Psoas muscle (tissue), 8 donors: ENCODE measurements at places on chromosomes 6 and 20. TPM values are rescaled to one million over a fixed set of nuclear protein-coding genes. Genes with fewer than 3 reads are reported as not detected.

DNA sequence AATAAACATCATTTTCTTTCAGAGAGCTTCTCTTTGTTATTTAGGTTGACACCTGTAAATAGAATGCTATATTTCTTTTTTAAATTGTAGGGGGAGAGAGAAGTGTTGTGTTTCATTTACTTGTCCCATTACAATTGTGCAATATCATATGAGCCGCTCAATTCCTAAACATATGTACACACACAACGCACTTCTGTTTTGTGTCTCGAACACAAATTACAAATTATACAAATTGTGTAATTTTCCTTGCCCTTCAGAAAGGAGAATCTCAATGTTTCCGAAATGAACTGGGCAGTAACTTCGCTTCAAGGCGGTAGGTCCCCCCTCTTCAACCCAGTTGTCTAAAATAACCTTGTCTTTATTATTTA is 2.6 kb upstream of the ABT1 start:
- peaks cover 7% of the 10 kb centered on the region for H3K36me3 ChIP-seq
- no peak overlapping the region for H3K27ac ChIP-seq
- H3K4me1 ChIP-seq, result peaks cover 13% of the 10 kb centered on the region
- DNase-seq, result no peak
- no peaks in the 10 kb centered on the region for H3K27me3 ChIP-seq
- no peak overlapping the region for H3K4me3 ChIP-seq

The PPP1R14C gene
- 41.2 TPM for polyA plus RNA-seq

The SNRNP48 gene
- polyA plus RNA-seq, result 8.8 TPM

DNA sequence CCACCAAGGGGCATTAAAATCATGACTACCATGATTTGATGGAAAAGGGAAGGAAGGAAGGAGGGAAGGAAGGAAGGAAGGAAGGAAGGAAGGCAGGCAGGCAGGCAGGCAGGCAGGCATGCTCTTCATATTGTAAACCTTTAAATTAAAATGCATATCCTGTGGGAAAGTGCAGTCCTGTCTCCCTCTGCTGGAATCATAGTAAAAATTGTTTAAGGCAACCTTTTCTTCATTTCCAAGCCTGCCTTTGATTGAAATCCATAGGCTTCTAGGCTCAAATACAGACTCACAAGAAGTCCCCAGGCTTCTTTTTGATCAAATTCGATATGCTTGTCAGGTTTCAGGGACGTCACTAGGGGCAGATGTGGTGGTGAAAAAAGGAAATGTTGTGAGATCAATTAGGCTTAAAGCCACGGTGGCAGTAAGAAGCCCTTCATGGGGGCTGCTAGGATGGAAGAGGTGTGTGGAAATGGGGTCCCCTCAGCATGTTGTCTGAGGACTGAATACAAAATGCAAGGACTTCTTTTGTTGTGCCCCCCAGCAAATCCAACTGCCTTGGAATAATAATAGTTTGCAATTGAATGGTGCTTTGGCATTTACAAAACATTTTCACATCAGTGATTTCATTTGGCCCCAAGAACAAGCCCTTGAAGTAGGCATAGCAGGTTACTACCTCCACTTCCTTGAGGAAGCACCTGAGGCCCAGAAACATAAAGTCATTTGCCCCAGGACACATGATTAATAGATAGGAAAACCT is 25.6 kb upstream of the GABRR1 start:
- no peak for DNase-seq
- no peak overlapping the region for H3K4me3 ChIP-seq
- no peaks in the 10 kb centered on the region for H3K36me3 ChIP-seq
- peak overlapping the region; percentile 27 for H3K27ac ChIP-seq

DNA sequence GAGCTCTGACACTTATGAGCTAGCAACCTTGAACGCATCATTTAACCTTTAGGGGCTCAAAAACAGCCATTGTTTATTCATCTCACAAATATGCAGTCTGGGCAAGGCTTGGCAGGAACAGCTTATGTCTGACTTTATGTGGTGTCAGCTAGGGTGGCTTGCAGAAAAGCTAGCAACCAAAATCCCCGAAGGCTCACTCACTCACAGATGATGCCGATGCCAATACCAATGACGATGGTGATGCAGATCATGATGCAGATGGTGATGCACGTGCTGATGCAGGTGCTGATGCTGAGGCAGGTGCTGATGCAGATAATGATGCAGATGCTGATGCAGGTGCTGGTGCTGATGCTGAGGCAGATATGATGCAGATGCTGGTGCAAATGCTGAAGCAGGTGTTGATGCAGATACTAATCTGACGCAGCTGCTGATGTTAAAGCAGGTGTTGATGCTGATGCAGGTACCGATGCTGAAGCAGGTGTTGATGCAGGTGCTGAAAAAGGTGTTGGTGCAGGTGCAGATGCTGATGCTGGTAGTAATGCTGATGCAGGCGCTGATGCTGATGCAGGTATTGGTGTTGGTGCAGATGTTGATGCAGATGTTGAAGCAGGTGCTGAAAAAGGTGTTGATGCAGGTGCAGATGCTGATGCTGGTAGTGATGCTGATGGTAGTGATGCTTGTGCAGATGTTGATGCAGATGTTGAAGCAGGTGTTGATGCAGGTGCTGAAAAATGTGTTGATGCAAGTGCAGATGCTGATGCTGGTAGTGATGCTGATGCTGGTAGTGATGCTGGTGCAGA is 195.6 kb downstream of the NFATC2 start:
- no peak for DNase-seq
- H3K36me3 ChIP-seq, result no peaks in the 10 kb centered on the region
- H3K27me3 ChIP-seq, result no peaks in the 10 kb centered on the region
- H3K4me1 ChIP-seq, result no peaks in the 10 kb centered on the region

GRCh38 chr6:217048-217659 is 75.1 kb upstream of the DUSP22 start:
- H3K27ac ChIP-seq, result no peak overlapping the region
- H3K27me3 ChIP-seq, result no peaks in the 10 kb centered on the region
- H3K36me3 ChIP-seq, result no peaks in the 10 kb centered on the region
- DNase-seq, result no peak
- no peaks in the 10 kb centered on the region for H3K4me1 ChIP-seq

GRCh38 chr20:62472138-62472940 is 3.5 kb downstream of the GATA5 start:
- H3K4me1 ChIP-seq, result peaks cover 11% of the 10 kb centered on the region
- H3K27me3 ChIP-seq, result no peaks in the 10 kb centered on the region
- H3K27ac ChIP-seq, result no peak overlapping the region
- DNase-seq, result no peak
- H3K4me3 ChIP-seq, result no peak overlapping the region

GRCh38 chr6:98946879-98947410 is 801 bp downstream of the FBXL4 start:
- H3K4me3 ChIP-seq, result peak overlapping the region; percentile 88
- DNase-seq, result peak; percentile 61
- peak overlapping the region; percentile 97 for H3K27ac ChIP-seq
- H3K27me3 ChIP-seq, result no peaks in the 10 kb centered on the region
- H3K36me3 ChIP-seq, result no peaks in the 10 kb centered on the region

The VGLL2 gene
- polyA plus RNA-seq, result 88.1 TPM

DNA sequence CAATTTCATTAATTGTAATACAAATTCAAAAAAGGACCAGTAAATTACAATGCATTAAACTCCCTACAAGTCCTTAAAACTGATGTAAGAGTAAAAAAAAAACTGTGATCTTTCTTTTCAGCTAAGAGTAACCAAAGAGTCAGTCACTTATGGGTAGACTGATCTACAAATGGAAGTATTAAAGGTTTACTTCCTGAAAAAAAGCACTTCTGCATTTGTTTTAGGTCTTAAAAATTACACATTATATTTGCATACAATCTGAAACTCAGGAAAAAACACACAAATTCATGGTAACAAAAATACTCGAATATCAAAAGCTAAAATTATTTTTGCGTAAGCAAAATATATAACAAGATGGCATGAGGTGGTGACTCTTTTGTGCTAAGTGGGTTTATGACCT is 23.5 kb downstream of the USP49 start:
- H3K4me3 ChIP-seq, result no peak overlapping the region
- DNase-seq, result no peak
- H3K4me1 ChIP-seq, result peaks cover 5% of the 10 kb centered on the region
- no peak overlapping the region for H3K27ac ChIP-seq
